ENCODE measurements at places on chromosomes 7 and 10.

GRCh38 chr10:102596506-102596971 lies 47.7 kb upstream of the TRIM8 start:
- DNase-seq, result peak; percentile 25

DNA sequence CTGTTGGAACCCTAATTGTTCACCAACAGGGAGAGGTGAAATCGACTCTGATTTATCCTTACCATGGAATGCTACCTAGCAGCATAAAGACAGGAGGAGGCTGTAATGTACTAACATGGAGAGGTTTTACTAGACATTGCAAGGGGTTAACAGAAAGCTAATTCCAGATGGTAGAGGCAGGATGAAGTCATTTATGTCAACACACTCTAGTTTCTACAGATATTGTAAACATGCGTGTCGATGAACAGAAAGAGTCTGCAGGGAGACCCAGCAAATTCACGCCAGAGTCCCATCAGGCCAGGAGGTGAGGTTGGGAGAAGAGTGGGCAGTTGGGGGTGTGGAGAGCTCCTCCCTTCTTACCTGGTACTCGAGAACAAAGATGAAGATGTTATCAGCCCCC lies 7.0 kb downstream of the NPC1L1 start:
- DNase-seq, result peak; percentile 62

GRCh38 chr10:132054564-132054963 lies 11.2 kb upstream of the JAKMIP3 start:
- no peak for DNase-seq

DNA sequence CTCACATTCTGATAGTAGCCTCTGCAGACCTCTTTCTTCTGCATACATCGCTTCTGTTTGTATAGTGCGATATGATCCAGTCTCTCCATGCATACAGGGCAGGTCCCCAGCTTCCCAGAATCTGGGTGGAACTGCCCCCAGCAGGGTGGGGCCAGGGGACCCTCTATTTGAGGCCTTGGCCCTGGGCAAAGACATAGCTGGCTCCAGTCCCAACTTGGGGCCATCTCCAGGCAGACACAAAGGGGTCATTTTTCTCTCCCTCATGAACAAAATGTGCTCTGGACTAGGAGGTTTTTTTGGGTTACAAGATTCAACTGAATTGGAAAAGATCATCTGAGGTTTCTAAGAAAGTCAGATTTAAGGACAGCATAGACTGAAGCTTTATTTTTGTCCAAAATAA lies 21.1 kb upstream of the HSPA12A start:
- no peak for DNase-seq

DNA sequence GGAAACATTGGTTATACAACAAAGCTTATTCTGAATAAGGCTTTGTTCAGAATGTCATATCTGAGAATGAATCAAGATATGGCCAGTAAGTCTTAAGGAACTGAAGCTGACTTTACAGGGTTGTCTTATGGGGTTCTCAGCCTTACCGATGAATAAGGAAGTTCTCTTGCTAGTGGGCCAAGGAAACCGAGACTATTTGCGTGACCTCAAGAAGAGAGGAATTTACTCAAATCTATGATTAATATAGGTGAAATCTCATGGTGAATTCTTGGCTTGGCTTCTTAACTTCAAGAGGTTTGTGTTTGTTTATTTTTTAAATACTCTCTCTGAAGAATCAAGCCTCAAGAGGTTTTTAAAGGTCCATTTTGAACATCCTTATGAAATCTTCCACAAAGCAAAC lies 4.7 kb upstream of the MRLN start:
- no peak for DNase-seq

GRCh38 chr10:100749309-100750217 lies 4.2 kb downstream of the PAX2 start:
- no peak for DNase-seq

GRCh38 chr7:159126311-159127260 lies 18.1 kb downstream of the VIPR2 start:
- DNase-seq, result no peak

GRCh38 chr10:93893646-93894515 lies at the start of gene SLC35G1:
SLC35G1 (plus strand) TSS chr10:93893978; CDS start chr10:93894034, 56 bp downstream.
- peak; percentile 26 for DNase-seq

GRCh38 chr7:64875658-64876406 lies 27.2 kb upstream of the ZNF273 start:
- DNase-seq, result no peak

GRCh38 chr7:28484606-28484935 lies 72.3 kb downstream of the CREB5 start:
- no peak for DNase-seq

GRCh38 chr7:97149843-97150242 lies 32.3 kb downstream of the SDHAF3 start:
- no peak for DNase-seq

GRCh38 chr10:116000151-116000842 lies 272.7 kb downstream of the GFRA1 start:
- no peak for DNase-seq

DNA sequence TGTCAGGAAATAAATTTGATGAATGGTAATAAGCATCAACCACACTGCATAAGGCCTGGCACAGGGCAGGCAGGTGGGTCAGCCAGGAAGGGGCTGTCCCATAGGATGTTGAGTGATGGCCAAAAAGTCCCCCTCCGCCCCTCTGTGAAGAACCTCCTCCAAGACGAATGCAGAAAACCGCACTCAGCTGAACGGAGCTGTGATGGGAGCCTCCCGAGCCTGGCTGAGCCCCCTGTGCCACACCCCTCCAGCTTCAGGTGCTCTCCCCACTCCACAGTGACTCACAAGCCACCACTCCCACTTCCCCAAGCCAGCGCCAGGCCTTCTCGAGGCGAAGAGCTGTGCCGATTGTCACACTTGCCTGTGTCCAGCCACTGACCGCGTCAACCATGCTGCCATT lies 184.2 kb downstream of the MAD1L1 start:
- DNase-seq, result no peak

GRCh38 chr7:69599286-69599954 lies 1.1 kb downstream of the AUTS2 start:
- no peak for DNase-seq

DNA sequence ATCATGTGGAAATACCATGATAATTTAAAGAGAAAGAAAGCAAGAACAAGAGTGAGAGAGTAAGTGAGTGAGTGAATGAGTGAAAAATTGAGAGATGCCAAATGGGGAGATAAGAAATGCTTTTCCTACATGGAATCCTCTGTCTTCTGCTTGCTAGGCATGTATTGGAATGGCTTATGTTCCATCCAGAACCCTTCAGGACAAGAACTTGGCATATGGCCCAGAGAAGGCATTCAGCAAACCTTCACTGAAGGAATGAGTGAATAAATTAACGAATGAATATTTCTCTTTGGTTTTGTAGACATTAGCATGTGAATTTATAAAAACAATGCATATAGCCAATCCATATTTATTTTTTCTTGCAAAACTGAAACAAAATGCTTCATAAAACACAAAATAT lies 162.2 kb downstream of the LRRTM3 start:
- DNase-seq, result no peak

DNA sequence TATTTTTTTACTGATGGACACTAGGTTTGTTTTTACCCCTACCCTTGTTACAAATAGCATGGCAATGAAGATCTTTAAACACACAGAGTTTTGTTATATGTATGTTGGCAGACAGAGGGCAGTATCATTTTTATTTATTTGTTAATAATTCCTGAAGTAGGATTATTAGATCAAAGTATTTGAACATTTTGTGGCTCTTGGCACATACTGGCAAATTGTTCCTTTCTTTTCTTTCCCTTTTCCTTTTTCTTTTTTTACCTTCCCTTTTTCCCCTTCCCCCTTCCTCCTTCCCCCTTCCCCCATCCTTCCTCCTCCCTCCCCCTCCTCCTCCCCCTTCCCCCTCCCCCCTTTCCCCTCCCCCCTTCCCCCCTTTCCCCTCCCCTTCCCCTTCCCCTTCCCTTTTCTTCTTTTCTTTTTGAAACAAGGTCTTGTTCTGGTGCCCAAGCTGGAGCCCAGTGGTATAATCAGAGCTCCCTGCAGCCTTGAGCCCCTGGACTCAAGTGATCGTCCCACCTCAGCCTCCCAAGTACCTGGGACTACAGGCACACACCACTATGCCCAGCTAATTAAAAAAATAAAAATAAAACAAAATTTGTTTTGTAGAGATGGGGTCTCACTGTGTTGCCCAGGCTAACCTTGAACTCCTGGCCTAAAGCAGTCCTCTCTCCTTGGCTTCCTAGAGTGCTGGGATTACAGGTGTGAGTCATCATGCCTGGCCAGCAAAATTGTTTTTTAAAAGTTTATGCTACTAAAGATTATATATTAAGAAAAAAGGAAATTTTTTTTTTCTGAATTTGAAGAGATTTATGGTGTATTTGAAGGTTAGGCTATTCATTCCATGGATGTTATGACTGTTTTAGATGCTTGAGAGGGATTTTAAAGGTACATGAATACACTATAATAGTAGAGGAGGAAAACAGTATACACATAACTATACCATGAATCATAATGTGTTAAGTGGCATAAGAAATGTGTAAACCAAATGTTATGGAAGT lies 39.3 kb downstream of the SEPTIN7 start:
- DNase-seq, result no peak

GRCh38 chr7:512541-513311 lies 6.9 kb downstream of the PDGFA start:
- peak; percentile 75 for DNase-seq

- DNase-seq, result no peak
These were observed 538.5 kb upstream of the MKI67 start for GRCh38 chr10:128664729-128665128.

DNA sequence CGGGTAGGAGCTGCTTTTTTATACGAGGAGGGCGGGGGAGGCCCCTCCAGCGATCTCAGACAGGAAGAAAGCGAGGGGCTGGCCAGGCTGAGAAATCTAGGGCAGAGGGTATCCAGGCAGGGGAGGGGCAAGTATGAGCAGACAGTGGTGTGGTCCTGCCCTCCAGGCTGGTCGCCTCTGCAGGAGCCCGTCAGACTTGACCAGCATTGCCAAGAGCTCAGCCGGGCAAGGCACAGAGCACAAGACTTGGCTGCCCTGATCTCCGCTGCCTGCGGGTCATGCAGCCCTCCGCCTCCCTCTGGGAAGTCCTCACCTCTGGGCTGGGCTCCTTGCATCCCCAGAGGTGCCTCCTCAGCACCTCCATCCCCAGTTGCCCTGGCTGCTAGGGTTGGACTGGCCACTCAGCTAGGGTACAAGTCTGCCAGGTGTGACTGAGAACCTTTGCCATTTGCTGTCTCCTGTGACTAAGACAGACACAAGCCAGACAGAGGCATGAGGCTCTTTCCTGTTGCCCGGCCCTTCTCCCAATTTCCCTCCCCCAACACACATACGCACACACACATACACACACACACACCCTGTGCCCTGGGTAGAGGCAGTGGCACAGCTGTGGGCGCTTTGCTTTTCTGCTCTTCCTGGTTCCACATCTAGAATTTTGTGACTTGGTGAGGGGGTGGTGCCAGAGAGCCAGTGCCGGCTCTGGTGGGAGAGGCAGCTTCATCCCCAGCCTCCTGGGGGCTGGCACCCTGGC lies 59.1 kb upstream of the PPIF start:
- no peak for DNase-seq

- DNase-seq, result no peak
These were observed 466.0 kb downstream of the KIF20B start for GRCh38 chr10:90167174-90168064.

DNA sequence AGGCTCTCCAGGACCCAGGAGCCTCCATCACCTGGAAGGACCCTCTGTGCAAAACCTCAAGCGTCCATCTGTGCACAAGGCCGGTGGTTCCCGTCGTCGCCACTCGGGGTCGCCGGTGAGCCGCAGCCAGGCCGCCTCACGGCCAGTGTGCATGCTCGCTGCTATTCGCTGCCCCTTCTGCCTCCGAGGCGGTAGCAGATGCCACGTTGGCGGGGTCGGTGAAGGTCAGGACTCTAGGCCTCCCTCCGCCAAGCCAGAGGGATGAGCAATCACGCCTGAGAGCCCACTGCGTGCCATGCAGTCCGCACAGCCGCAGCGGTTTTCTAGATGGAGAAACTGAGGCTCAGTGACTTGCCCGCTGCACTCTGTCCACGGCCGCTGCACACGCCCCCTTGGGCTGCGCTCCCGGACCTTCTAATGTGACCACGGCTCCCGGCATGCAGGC lies 5.7 kb downstream of the UPK3B start:
- no peak for DNase-seq

DNA sequence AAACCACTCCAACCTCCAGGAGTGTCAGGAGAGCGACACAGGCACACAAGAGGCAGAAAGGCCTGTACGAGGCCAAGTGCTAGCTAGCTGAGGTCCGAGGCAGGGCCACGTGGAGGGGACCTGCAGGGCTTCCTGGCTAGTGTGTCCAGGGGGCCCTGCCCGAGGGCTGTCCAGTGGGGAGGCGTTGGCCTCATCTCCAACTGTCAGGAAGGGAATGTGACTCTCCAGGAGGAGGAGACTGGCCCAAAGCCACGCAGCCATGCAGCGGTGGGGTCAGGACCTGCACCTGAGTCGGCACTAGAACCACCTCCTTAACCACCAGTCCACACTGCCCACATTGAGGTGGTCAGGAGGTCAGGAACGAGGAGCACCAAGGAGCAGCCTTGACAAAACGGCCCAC lies 32.3 kb upstream of the FXYD4 start:
- no peak for DNase-seq

- no peak for DNase-seq
These were observed 232.4 kb upstream of the FZD8 start for GRCh38 chr10:35874311-35875015.

GRCh38 chr10:54402576-54402975 lies 398.5 kb downstream of the PCDH15 start:
- DNase-seq, result no peak

All from NCI-H2029 (cell line).